GM23248 (cell line): ENCODE measurements at places on chromosomes 7 and 10.

DNA sequence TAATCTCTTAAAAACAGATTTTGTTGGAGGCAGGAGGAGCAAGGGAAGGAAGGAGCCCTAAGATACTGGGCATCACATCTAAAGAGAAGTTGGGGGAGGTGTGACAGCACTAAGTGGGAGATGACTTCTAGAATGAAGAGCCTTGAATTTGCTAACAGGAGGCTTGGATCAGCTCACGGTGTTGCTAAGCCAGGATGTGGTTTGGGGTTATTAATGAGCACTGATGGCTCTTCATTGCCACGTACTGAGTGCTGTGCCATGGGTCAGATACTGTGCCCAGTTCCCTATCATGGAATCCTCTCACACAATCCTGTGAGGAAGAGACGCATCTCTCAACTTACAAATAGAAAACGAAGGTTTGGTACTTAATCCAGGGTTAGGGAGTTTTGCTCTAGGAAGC, 78.5 kb downstream of the C7orf25 start:
- H3K36me3 ChIP-seq: no peaks in the 10 kb centered on the region
- no peak overlapping the region for H3K27ac ChIP-seq
- no peaks in the 10 kb centered on the region; the same call in 1 of the 2 replicates for H3K4me1 ChIP-seq

DNA sequence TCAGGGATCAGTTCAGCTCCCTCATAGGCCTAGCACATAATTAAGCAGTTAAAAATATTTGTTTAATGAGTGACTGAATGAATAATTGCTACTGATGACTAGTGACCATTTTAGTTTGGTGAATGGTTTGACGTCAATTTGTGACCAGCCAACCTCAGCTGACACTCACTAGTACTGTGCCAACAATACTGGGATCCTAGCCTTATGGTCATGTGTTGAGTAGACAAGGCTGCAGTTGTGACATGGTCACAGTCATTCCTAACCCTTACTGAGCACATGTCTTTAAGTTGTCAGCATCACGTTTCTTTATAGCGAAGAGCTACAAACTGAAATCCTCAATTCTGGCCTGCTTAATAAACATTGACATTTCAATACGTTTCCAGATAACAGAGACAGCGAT, 86.9 kb upstream of the SLC26A5 start:
- H3K4me3 ChIP-seq: no peak overlapping the region
- no peak overlapping the region for H3K27ac ChIP-seq
- H3K4me1 ChIP-seq: no peaks in the 10 kb centered on the region
- DNase-seq: no peak

DNA sequence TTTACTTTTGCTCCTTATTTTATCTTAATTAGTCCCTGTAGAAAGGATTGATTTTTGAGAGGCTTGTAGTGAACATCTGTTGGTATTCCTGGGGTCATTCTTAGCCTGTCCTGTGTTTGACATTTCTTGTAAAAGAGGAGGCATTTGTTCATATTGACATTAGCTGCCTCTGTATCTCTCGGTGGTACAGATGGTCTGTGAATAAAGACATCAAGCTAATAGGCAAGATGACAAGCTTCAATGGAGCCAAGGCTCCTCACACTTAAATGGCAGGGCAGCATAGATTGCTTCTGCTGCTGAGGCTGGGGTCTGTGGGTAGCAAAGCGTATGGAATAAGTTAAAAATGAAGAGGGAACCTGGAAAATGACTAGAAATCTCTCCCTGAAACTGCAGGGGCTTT, 687.6 kb downstream of the LRMDA start:
- H3K27ac ChIP-seq: peak overlapping the region; percentile 68
- H3K27me3 ChIP-seq: no peaks in the 10 kb centered on the region
- no peaks in the 10 kb centered on the region for H3K36me3 ChIP-seq
- peaks cover 41% of the 10 kb centered on the region for H3K4me1 ChIP-seq
- H3K4me3 ChIP-seq: no peak overlapping the region
- no peak for DNase-seq

DNA sequence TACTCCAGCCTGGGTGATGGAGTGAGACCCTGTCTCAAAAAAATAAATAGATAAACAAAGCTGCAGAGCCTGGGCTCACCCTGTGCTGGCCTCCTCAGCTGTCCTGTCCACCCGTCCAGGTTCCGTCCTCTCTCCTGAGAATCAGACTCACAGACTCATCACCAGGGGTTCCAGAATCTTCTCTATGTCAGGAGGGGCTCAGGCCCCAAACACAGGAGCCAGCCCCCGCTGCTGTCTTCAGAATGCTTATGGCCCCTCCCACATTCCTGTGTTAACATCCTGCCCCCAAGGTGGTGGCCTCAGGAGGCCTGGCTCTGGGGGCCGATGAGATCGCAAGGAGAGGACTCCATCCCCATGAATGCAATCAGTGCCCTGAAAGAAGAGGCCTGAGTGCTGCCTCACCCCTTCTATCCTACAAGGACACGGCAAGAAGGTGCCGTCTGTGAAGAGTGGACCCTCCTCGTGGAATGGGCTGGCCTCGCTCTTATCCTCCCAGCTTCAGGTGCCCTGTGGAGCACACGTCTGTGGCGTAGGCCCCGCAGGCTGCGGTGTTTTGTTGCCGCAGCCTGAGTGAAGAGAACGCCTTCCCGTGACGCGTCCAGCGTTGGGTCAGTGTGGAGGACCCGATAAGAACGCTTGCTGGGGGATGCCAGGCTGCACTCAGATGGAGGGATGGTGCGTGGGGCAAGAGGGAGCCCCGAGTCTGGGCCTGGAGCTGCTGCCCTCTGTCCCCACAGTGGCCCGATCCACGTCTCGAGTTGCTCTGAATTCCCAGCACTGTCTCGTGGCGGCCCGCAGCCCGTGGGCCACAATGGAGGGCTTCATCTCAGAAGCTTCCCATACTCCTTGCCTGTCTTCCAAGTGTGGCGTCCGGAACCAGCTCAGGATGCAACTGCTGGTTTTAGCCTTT, 77.1 kb downstream of the INPP5A start:
- no peak for DNase-seq
- H3K27ac ChIP-seq: no peak overlapping the region
- no peak overlapping the region for H3K4me3 ChIP-seq

- peaks cover 23% of the 10 kb centered on the region for H3K4me1 ChIP-seq
- H3K27ac ChIP-seq: no peak overlapping the region
- no peak for DNase-seq
Measured at GRCh38 chr7:82051601-82052000, 281.8 kb upstream of the HGF start.

DNA sequence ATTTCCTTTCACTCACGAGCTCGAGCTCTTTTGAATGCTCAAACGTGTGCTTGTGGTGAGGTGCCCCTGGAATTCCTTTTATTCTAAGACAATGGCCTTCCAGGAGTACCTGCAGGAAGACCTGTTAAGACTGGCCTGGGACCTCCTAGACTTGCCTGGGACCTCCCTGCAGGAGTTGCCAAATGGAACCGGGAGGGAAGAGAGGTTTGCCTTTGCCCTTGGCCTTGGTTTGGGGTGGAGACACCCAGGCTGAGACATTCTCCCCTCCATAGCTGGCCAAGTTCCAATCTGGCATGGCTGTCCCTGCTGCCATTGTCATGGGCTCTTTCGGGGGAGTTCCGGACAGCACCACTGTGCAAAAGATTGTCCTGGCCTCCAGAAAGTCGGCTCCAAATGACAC, 39.7 kb downstream of the DNAJB12 start:
- H3K27me3 ChIP-seq: no peaks in the 10 kb centered on the region
- H3K27ac ChIP-seq: peak overlapping the region; percentile 91
- peaks cover 30% of the 10 kb centered on the region for H3K4me1 ChIP-seq
- no peaks in the 10 kb centered on the region for H3K36me3 ChIP-seq
- H3K4me3 ChIP-seq: no peak overlapping the region

- no peak overlapping the region for H3K4me3 ChIP-seq
- no peaks in the 10 kb centered on the region for H3K27me3 ChIP-seq
- DNase-seq: no peak
- no peak overlapping the region for H3K27ac ChIP-seq
Measured at GRCh38 chr10:54708021-54708420, 93.0 kb downstream of the PCDH15 start.

GRCh38 chr7:78476851-78477405, 678.4 kb downstream of the PHTF2 start:
- H3K4me3 ChIP-seq: no peak overlapping the region
- no peak for DNase-seq
- no peaks in the 10 kb centered on the region for H3K36me3 ChIP-seq
- no peaks in the 10 kb centered on the region for H3K27me3 ChIP-seq
- no peak overlapping the region for H3K27ac ChIP-seq

DNA sequence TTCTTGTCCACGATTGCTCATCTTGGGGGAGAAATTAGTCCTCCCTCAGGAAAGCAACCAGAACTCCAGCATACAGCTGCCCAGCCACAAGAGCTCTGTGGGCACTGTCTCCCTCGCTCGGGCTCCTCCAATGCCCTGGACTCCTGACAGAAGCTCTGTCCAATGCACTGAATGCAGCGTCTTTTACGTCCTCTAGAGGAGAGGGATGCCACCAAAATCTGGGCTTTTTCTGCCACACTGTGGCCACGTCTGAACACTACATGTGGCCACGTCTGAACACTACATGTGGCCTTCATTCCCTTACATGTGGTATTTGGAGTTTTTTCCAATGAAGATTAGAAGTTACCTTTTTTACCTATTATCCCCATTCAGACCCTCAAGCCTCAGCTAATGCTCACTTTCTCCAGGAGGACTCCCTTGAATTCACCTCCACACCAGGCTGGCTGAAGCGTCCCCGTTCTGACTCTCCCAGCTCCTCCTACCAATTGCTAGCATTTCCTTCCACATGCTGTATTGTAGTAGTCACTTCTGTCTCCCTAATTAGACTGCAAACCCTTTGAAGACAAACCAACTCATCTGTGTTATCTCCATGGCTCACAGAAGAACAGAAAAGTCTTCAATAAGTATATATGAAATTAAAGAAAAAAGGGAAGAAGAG, 134.3 kb upstream of the PDE1C start:
- H3K27ac ChIP-seq: no peak overlapping the region
- peaks cover 19% of the 10 kb centered on the region for H3K27me3 ChIP-seq
- H3K36me3 ChIP-seq: no peaks in the 10 kb centered on the region
- H3K4me1 ChIP-seq: no peaks in the 10 kb centered on the region

GRCh38 chr10:73584737-73585136, 6.4 kb downstream of the USP54 start:
- peak; percentile 49 for DNase-seq
- no peaks in the 10 kb centered on the region for H3K36me3 ChIP-seq
- no peak overlapping the region for H3K4me3 ChIP-seq
- H3K27ac ChIP-seq: no peak overlapping the region
- no peaks in the 10 kb centered on the region for H3K27me3 ChIP-seq

GRCh38 chr10:29804025-29804852, 169.5 kb upstream of the SVIL start:
- peak overlapping the region; percentile 47 for H3K4me3 ChIP-seq
- H3K27me3 ChIP-seq: no peaks in the 10 kb centered on the region
- peak overlapping the region; percentile 81 for H3K27ac ChIP-seq
- DNase-seq: peak; percentile 90

GRCh38 chr10:49407552-49408137, 11.8 kb upstream of the DRGX start:
- peaks cover 84% of the 10 kb centered on the region for H3K27me3 ChIP-seq
- no peak overlapping the region for H3K4me3 ChIP-seq
- H3K4me1 ChIP-seq: no peaks in the 10 kb centered on the region
- peak; percentile 86 for DNase-seq

DNA sequence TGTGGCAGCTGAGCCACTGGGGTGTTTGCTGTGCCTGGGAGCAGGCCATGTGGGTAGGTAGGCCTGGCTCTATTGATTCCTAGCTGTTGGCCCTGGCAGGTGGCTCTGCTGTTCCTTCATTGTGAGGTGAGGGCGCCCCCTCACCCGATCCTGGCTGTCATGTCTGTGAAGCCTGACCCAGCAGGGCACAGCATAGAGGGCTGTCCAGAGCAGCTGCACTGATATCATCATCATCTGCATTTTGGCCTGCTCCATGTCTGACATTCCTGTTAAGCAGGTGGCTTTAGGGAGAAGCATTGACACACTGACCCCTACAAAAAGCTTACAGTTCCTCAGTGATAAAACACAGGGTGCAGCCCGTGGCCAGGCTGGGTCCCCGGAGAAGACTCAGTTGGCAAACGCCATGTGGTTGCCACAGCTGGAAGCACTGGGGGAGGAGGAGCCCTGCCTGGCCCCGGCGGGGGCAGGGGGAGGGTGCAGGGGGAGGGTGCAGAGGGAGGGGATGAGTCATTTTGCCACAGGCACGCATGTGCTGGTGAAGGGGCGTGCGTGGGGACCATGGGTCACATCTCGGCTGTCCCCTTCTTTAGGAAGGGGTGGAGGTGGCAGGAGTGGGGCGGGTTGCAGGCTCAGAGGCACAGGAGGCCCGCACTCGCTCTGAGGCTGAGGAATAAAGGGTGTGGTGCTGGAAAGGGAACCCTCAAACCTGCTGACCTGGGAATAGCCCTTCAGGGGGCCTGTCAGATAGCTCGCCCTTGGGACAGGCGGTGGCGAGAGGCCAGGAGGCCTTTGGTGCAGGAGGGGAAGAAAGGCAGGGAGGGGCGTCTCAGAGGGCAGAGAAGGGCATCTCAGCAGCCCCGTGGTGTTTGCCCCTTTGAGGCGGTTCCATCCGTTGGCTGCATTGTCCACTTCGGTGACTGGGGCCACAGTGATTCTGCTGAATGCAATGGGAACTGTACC, 31.6 kb downstream of the IKZF1 start:
- no peak overlapping the region for H3K4me3 ChIP-seq
- peaks cover 13% of the 10 kb centered on the region; the same call in 1 of the 2 replicates for H3K27me3 ChIP-seq
- H3K27ac ChIP-seq: no peak overlapping the region
- H3K4me1 ChIP-seq: no peaks in the 10 kb centered on the region
- H3K36me3 ChIP-seq: no peaks in the 10 kb centered on the region

GRCh38 chr7:106896231-106896630, 31.1 kb downstream of the PIK3CG start:
- no peak overlapping the region for H3K27ac ChIP-seq
- no peaks in the 10 kb centered on the region for H3K36me3 ChIP-seq
- H3K27me3 ChIP-seq: no peaks in the 10 kb centered on the region
- no peak overlapping the region for H3K4me3 ChIP-seq
- no peaks in the 10 kb centered on the region for H3K4me1 ChIP-seq
- no peak for DNase-seq

GRCh38 chr7:45181286-45181960, 23.8 kb downstream of the RAMP3 start:
- DNase-seq: no peak
- no peak overlapping the region for H3K27ac ChIP-seq
- no peaks in the 10 kb centered on the region for H3K36me3 ChIP-seq
- H3K27me3 ChIP-seq: no peaks in the 10 kb centered on the region; the same call in 1 of the 2 replicates
- no peaks in the 10 kb centered on the region for H3K4me1 ChIP-seq
- no peak overlapping the region for H3K4me3 ChIP-seq
